ENCODE measurements at places on chromosomes 7 and 10.

GRCh38 chr7:65475734-65476319 is 102.2 kb downstream of the ZNF92 start:
- DNase-seq: no peak

DNA sequence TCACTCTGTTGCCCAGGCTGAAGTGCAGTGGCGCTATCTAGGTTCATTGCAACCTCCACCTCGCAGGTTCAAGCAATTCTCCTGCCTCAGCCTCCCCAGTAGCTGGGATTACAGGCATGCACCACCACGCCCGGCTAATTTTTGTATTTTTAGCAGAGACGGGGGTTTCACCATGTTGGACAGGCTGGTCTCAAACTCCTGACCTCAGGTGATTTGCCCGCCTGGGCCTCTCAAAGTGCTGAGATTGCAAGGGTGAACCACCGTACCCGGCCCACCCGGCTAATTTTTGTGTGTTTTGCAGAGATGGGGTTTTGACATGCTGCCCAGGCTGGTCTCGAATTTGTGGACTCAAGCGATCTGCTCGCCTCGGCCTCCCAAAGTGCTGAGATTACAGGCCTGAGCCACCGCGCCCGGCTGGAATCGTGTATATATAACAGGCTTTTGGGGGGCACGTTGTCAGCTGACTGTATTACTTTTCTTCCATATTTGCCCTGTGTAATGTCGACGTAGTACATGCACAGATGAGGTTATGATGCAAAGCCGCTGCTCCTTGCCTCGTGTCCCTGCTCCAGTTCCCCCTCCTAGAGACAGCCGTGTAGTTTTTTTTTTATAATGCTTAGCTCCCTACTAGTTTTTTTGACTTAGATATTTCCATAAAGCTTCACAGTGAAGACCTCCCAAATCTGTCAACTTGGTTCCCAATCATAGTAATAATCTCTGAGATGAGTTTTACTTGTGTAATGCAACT is 883 bp upstream of the TRA2A start:
- no peak for DNase-seq

GRCh38 chr7:26437003-26437532 is 145.4 kb downstream of the SNX10 start:
- DNase-seq: no peak

- DNase-seq: no peak
These were observed 133.5 kb downstream of the SGMS1 start for GRCh38 chr10:50490241-50490640.

DNA sequence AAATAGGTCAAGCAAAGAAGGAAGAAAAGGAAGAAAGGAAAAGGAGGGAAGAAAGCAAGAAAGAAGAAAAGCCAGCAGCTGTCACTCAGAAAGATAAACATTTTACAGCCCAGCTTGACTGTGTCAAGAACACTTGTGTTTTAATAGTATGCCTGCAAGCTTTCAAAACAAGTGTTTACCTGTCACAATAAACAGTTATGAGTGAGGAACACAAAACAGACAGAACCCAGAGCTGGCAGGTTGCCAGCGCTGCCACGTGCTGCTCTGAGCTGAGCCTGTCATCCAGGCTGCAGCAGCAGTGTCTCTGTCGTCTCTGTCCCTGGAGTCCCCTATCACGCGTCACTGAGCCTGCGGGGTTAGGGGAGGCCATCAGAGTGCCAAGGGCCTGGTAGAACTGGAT is 827.6 kb upstream of the AUTS2 start:
- DNase-seq: no peak

DNA sequence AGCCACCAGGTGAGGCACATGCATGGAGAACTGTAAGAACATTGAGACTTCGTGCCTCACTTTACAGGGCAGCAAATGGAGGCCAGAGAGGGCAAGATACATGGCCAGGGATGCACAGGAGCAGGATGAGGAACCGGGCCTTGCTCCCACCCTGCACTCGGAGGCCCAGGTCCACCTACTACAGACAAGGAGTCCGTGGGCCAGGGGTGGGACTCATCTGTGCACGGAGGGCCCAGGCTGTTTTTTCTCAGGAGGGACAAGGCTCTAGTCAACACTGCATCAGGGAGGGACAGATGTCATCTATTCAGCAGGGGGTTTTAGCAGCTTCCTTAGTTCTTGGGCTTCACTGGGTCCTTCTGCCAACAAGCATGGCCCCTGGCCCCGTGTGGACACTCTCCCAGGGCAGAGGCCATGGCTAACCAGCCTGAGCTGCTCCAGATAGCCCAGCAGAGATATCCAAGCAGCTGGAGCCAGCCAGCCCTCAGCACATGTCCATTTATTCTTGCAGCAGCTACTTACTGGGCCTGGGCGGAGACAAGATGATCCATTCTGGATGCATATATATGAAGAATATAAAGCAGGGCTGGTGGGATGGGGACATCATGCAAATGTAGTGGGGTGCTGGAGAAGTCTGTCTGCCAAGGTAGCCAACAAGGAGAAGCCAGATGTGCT is 134.5 kb upstream of the RET start:
- no peak for DNase-seq

DNA sequence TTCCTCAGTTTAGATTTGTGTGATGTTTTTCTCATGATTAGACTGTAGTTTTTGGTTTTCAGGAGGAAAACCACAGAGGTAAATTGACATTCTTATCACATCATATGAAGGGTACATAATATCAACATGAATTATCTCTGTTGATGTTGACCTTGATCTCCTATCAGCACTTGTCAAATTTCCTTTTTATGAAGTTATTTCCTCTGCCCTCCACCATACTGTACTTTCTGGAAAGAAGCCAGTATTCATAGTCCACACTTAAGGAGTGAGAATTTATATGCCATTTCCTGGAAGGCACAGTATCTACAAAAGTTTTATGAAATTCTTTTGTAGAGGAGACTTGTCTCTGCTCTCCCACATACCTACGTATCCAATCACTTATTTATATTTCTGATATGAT is 807.2 kb upstream of the MBL2 start:
- no peak for DNase-seq

All from HL-60 (cell line).